HS-5 (cell line): ENCODE measurements at places on chromosomes 3 and 15.

DNA sequence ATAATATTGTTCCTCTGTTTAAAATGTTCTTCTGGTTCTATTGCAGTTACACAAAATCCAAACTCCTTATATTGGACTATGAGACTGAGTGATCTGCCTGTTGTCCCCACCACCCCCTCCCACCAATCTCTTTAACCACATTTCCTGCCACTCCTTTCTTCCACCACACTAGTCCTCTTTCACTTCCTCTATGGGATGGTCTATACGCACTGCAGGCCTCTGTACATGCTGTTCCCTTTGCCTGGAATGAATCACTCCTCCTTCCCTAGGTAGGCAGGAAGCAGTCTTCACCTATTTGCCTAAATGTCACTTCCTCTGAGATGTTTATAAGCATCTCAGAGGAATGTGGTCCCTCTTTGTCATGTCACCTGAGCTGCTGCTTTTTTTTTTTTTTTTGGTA lies 4.0 kb downstream of the MAP2K1 start:
- DNase-seq, result no peak

DNA sequence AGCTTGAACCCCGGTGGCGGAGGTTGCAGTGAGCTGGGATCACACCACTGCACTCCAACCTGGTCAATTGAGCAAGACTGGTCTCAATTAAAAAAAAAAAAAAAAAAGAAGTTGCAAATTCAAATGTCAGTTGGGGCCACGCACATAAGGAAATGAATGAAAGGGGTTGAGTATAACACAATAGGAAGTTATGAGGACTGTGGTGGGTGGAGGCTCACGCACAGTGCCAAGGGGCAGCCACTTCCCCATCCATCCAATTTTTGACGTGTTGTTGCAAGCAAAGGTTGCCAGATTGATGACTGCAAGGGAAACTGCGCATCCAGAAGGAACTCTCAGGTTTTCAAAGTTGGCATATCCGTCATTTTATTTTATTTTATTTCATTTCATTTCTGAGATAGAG lies 532.2 kb downstream of the NTRK3 start:
- no peak for DNase-seq

DNA sequence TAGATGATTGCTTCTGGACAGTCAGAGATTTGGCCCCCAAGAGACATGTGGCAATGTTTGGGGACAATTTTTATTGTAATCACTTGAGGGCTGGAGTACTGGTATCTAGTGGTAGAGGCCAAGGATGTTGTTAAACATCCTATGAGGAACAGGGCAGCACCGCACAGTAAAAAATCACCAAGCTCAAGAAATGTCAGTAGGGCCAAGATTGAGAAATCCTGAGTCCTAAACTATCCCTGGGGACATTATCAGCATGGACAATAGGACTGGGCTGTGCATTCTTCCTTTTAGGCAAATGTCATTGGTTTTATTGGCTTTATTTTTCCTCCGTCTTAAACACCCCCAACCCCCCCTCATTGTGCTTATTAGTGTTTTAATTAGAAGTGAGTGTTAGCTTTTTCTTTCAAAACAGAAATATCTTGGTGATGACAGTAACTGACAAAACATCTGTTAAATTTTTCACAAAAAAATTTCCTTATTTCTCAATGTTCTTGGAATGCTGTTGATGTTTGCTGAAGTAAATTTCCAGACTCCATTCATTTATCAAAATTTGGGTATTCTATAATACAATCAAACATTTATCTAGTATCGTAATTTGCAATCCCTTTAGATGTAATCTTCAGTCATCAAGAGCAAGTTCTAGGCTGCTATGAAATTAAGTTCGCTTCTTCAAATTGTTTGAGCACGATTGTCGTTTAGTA lies 944.4 kb downstream of the VGLL3 start:
- DNase-seq, result no peak

- DNase-seq, result no peak
Measured at GRCh38 chr15:66474963-66475362, 22.6 kb downstream of the SNAPC5 start.

GRCh38 chr3:176562331-176562730 lies 635.0 kb downstream of the TBL1XR1 start:
- no peak for DNase-seq

- DNase-seq, result no peak
Measured at GRCh38 chr3:145639003-145639606, 521.9 kb downstream of the PLOD2 start.

DNA sequence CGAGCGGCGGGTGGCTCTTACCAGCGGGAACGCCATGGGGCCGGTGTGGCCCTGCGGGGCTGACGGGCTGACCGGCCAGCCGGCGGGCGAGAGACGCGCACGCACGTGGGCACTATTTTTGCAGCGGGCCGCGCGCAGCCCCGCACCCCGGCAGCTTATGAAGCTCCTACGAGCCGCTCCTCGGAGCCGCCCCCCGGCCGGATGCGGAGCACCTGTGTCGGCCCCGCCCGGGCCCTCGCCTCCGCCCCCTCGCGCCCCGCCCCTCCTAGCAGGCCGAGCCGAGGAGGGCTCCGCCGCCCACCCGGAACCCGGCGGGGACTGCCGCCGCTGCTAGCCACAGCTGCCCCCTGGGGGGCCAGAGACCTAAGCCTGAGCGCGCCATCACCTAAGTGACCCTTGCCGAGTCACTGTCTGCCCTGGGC lies 683 bp upstream of the CPEB1 start:
- DNase-seq, result no peak
